8988T (cell line): ENCODE measurements at places on chromosomes 3 and 15.

GRCh38 chr3:155912579-155913190 is 42.2 kb downstream of the GMPS start:
- no peak for DNase-seq

DNA sequence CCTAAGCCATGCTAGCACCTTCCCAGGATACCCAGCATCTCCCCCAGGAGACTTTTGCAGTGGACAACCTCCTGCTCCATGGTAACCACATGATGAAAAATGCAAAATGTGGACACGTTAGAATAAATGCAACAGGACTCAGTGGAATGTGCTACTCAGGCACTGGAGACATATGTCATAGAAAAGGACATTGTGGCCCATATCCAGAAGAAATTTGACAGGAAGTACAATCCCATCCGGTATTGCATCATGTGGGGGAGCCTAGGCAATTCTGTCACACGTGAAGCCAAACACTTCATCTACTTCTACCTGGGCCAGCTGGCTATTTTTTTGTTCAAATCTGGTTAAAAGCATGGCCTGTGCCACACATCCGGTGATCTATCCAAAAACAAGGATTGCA is 227.2 kb upstream of the GPR149 start:
- no peak for DNase-seq

DNA sequence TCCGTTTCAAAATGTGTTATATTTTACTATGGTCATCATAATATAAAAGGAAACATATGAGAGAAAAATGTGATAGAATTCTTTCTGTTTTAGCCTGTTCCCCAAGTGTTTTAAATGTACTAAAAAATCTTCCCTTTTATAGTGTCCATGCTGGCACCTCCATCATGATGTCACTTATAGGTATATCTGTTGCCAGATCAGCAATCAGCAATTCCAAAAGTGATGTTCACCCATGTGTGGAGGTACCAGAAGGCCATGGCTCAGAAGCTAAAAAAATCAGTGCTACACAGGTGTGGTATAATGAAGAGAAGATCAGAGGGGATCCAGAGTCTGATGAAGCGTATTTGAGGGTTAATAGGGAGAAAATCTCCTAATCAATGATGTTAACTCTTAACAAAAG is 1.1 kb upstream of the GPR15 start:
- no peak for DNase-seq

DNA sequence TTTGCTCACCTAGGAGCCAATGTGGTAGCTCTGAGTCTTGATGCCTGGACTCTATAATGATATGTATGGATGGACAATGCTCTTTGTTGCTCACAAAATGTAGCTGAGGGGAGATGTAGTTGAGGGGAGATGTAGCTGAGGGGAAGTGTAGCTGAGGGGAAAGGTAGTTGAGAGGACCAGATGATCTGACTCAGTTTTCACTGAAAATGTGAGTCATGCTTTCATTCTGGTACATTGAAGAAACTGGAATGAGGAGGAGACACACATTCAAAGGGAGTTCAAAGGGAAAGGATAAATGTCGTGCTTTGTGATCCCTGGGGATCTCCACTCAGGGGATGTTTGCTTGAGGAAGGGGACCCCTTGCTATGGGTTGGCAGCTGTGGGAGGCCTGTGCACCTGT is 302.9 kb upstream of the TRIM42 start:
- DNase-seq: no peak

- DNase-seq: no peak
These were observed 17.7 kb downstream of the MRPL3 start for GRCh38 chr3:131485119-131485518.

GRCh38 chr3:179186426-179186825 is 38.3 kb downstream of the PIK3CA start:
- no peak for DNase-seq

GRCh38 chr3:16455966-16456365 is 57.5 kb downstream of the RFTN1 start:
- DNase-seq: no peak

- DNase-seq: no peak
These were observed 279.2 kb downstream of the GABRG3 start for GRCh38 chr15:27250223-27250622.

- DNase-seq: no peak
These were observed 93.2 kb upstream of the CCDC80 start for GRCh38 chr3:112734171-112734570.

- no peak for DNase-seq
These were observed 29.8 kb downstream of the CHDH start for GRCh38 chr3:53816425-53816824.

- no peak for DNase-seq
These were observed 28.7 kb downstream of the ATRIP start for GRCh38 chr3:48475188-48475587.

DNA sequence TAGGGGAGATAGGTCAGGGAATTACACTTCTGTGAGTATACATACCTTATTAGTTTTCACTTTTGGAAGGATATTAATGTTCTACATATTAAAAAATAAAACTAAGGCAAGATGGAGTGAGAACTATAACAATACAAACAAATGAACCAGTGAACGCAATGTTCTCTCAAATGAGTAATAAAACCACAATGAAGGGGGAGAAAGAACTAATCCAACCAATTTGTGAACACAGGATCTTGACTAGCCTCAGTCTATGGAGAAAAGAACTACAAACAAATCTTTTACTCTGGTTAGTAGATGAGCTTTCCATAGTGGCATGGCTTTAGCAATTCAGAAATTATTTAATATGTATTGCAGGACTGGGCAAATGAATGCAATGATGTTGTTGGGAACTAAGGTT is 26.9 kb upstream of the ATOSA start:
- no peak for DNase-seq

DNA sequence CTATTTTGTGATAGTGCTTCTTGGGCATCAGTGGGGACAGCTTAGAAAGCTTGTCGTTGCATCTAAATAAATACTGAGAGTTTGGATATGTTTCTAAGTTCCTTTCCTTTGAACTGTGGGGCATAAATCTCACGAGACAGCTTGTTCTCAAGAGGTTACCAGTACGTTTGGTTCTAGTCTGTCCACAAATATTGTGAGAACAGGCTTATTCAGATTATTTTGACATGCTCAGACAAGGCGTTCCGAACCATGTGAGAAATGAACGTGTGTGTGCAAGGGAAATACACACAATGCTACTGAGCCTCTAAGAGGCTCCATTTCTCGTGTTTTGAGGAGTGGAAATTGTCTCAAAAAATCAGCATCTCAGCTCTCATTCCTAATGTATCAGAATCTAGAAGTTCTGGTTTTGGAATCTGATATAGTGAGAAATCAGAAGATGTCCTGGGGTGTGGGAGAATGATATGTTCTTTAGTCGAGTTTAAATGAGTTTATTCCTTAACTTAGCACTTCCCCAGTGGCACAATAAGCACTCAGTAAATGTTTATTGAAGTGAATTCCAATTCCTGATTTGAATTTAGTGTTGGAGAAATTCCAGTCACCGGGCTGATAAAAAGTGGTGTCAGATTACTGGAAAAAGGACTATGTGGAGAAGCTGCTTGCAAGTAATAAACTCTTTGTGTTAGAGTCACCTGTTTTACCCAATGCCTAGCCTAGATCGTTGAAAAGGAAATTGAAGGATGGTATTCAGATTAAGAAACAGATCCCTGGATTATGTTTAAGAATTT is 481.5 kb downstream of the LPP start:
- DNase-seq: no peak

GRCh38 chr3:177807150-177807875 is 610.0 kb upstream of the TBL1XR1 start:
- no peak for DNase-seq

DNA sequence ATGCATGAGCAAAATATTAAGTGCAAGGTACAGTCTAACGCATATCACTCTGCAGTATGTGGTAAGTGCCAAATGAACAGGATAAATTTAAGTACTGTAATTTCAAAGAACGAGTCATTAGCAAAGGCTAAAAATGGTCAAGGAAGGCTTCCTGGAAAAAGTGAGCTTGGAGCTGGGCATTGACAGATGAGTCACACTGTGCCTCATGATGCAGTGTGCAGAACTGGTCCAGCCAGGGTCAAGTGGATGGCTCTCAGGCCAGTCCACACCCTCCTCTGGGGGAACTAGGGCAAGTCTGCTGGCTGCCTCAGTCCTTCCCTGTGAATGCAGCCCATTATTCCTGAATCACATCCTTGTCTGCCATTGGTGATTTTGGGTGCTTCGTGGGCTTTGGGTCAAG is 76.3 kb downstream of the CACNA1D start:
- DNase-seq: no peak

DNA sequence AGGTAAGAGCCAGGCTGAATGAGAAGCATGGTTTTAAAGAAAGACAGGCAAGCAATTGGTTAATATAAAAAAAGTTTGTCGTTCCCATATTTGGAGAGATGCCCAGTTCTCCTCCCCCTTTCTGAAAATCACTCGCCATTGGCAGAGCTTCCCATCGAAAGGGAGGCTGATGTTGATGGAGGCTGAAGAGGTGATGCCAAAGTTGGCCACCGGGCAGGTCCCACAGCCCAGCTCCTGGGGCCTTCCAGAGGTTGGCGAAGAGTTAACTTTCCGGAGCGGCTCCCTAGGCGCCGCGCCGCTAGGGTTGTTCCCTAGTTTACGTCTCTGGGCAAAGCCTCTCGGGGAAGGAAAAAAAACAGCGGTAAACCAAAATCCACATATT is 793 bp downstream of the PCOLCE2 start:
- peak; percentile 56 for DNase-seq

- no peak for DNase-seq
These were observed 398.9 kb downstream of the LSAMP start for GRCh38 chr3:116046350-116046749.

GRCh38 chr3:197750858-197751737 is 1.4 kb downstream of the FYTTD1 start:
- no peak for DNase-seq

DNA sequence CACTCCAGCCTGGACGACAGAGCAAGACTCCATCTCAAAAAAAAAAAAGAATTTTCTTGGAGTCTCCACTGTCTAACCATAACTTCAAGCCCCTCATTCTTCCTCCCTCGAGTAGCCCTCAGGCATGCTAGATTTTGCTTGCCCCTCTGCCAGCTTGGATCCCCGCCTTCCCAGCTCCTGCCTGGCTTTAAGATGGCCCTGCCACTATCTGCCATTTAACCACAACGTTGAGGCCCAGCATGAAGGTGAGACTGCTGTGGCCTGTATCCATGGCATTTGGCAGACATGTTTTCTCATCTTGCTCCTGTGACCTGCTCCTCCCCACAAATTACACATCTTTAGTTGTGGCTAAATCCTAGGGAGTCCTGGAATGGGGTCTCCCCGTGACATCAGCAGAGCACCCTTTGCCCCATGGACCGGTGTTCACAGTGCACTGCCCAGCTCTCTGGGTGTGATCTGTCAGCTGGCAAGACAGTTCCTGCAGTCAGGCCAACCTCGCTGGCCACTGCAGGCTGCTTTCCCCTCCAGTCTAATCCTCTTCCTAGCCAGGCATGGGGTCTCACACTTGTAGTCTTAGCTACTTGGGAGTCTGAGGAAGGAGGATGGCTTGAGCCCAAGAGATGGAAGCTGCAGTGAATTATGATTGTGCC is 10.4 kb downstream of the VPS18 start:
- no peak for DNase-seq

GRCh38 chr15:98422130-98422478 is 226.2 kb upstream of the IGF1R start:
- DNase-seq: no peak

GRCh38 chr15:37016231-37016630 is 84.1 kb downstream of the MEIS2 start:
- DNase-seq: no peak

GRCh38 chr15:74988007-74988800 is 7.2 kb upstream of the SCAMP5 start:
- DNase-seq: peak; percentile 42

- DNase-seq: no peak
These were observed 57.9 kb downstream of the PRICKLE2 start for GRCh38 chr3:64167351-64167750.

- DNase-seq: no peak
These were observed 963 bp downstream of the SHQ1 start for GRCh38 chr3:72847282-72847681.
